Activated CD4-positive, alpha-beta T cell treated with anti-CD3 and anti-CD28 coated beads for 24 hours (primary cell): ENCODE measurements at places on chromosomes 2 and 18.

DNA sequence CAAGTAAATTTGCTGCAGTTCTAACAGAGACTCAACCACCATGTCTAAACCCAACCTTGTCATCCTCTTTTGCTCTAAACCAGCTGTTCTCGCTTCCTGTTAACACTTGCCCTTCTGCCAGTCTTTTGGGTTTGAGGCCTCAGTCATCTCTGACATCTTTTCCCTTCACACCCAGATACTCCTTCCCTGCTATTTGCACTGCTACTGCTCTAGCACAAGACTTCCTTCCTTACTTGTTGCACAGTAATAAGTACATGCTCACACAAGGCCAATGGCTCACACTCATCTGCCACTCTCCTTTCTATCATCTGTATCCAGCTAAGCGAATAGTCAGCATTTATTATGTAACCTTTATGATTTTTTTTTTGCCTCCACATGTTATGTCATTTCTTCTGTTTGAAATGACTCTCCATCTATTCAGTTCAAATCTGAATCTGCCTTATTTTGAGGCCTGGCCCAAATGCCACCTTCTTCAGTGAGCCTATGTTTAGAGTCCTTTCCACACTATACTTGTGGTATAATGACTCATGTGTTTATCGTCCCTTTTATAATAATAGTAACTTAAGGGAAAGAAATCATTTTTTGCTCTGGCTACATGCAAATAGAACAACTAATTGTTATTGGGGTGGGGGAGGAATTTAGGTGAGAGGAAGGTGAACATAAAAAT, 22.5 kb upstream of the CDKL4 start:
- no peak for DNase-seq

- DNase-seq, result no peak
Observed at GRCh38 chr18:39271654-39272053, 1706.1 kb upstream of the CELF4 start.

DNA sequence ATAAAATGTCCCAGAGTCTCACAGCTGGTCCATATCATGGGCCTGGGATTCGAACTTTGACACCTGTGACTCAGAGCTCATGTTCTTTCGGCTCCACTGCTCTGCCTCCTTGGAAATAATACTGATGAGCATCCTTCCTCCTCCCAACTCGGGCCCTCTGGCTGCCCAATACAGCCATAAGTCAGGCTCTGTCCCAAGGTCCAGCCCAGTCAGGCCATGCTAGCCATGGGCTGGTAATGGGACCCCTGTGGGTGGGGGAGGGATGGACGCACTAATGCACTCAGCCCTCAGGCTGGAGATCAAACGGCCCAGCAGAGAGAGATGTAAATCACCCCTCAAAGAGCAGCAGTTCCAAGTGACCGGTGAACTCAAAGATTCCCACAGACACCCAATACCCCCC, 61.1 kb downstream of the DDX1 start:
- DNase-seq, result no peak

DNA sequence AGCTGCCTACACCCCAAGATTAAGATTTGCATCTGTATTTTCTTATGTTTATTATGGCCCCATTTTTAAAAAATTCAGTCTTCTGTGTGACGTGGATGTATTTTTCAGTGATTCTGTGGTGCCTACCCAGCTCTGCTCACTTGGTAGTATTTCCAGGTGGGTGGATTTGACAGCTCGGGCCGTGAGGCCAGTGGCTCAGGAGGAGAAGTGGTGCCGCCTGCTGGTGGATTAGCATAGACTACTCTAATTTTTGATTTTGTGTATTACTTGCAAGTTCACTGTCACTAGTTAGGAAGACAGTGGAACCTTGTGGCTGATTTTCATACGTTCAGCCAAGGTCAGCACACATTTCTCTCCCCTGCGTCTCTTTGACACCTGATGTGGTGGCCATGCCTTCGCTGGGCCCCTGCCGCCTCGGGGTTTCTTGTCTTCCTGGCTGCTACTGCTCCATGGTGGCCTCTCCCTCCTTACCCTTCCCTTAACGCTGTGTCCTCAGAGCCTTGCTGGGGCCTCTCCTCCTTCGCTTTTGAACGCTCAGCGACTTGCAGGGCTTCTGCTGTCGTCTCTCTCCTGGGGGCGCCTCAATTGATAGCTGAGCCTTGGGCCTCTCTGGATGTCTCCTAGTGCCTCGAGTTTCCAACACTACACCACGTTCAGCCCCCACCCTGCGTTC, 89.4 kb downstream of the DGKD start:
- DNase-seq, result peak; percentile 74

DNA sequence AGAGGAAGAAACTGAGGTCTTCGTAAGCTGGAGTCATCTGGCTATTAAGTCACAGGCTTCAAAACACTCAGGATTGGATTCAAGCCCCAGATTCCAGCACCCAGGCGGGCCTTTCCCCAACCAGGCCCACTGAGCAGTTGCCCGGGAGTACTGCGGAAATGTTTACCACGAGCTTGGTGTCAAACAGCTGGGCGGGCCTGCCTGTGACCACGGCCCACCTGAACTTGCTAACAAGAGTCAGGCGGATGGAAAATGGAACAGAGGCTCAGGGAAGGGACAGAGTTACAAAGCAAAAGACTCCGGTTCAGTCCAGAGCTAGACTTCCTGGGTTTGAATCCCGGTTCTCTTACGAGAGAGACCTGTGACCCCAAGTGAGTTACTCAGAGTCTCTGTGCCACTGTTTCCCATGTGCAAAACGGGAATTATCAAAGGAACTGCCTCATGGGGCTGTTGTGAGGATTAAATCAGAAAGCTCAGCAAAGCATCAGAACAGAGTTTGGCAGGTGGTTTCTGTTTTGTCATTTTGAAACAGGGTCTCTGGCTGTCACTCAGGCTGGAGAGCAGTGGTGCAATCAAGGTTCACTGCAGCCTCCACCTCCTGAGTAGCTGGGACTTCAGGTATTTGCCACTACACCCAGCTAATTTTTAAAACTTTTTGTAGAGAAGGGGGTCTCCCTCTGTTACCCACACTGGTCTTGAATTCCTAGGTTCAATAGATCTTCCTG, 49.0 kb upstream of the TFCP2L1 start:
- no peak for DNase-seq

- no peak for DNase-seq
Observed at GRCh38 chr2:152098496-152099366, at the start of gene CACNB4. CACNB4 (minus strand) TSS chr2:152099044.

DNA sequence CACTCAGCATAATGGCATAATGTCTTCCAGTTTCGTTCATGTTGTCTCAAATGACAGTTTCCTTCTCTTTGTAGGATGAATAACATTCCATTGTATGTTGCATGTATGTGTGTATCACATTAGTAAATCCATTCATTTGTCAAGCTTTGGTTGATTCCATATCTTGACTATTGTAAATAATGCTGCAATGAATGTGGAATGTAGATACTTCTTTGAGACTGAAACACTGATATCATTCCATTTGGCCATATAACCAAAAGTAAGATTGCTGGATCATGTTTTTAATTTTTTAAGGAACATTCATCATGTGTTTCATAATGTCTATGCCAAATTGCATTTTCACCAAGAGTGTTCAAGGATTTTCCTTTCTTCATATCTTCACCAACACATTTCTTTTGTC, 1711.4 kb upstream of the PIK3C3 start:
- DNase-seq, result no peak

GRCh38 chr2:231172025-231172424, 26.4 kb upstream of the ARMC9 start:
- no peak for DNase-seq

DNA sequence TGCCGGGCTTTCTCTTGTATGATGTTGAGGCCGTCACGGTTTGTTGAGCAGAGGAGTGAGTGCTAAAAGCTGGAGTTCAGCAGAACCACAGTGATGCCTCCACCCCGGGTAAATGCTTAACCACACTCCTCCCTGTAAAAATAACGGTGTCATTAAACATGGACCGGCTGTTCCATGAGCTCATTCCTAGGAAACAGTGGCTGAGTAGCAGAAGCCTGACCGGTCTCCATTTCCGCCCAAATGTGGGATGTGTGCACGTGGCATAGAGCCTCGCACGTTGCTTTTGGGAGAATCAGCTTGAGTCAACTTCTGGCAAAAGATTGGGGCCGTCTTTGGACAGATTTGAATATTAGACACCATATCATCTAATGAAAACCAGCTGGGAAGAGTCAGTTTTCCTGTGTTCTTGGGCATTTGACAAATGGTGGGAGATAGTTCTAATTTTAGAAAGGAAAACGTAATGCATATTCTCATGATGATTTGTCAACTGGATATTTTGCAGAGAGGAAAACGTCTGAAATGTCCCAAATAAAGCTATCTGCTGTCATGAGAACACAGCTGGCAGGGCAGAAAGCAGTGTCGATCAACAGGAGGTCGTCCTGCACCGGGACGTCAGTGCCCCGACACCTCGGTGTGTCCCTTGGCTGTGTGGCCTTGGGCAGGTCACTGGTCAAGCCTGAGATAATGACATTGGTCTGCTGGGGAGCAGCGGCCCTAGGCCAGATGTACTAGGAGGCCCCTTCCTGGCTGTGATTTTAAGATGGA, 42.4 kb downstream of the LRRFIP1 start:
- no peak for DNase-seq

GRCh38 chr2:2230433-2230817, 100.7 kb downstream of the MYT1L start:
- DNase-seq, result no peak

DNA sequence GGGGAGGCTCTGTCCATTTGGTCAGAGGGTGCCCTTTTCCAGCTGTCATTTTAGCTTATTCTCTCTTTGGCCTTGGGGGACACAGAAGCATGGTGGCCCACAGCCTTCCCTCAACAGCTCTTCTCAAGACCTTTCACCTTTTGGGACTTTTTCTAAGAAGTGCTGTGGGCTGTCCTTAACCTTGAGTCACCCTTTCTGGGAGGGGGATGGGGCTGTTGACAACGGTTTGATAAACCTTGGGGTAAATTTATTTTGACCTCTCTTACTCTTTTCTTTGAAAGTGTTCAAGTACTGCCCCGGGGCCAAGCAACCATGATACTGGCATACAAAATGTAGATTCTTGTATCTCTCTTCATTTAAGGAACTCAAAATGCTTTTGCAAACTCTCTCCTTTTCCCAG, 13.7 kb downstream of the IGFBP5 start:
- DNase-seq, result no peak

- peak; percentile 49 for DNase-seq
Observed at GRCh38 chr2:195533771-195534642, 123.0 kb upstream of the SLC39A10 start.

GRCh38 chr18:7772510-7772888, 205.4 kb downstream of the PTPRM start:
- no peak for DNase-seq

- no peak for DNase-seq
Observed at GRCh38 chr2:25230198-25230947, 62.0 kb upstream of the POMC start.

- no peak for DNase-seq
Observed at GRCh38 chr2:81895620-81896250, 1591.2 kb upstream of the LRRTM1 start.

GRCh38 chr2:13905831-13906230, 726.7 kb upstream of the LRATD1 start:
- DNase-seq, result no peak

DNA sequence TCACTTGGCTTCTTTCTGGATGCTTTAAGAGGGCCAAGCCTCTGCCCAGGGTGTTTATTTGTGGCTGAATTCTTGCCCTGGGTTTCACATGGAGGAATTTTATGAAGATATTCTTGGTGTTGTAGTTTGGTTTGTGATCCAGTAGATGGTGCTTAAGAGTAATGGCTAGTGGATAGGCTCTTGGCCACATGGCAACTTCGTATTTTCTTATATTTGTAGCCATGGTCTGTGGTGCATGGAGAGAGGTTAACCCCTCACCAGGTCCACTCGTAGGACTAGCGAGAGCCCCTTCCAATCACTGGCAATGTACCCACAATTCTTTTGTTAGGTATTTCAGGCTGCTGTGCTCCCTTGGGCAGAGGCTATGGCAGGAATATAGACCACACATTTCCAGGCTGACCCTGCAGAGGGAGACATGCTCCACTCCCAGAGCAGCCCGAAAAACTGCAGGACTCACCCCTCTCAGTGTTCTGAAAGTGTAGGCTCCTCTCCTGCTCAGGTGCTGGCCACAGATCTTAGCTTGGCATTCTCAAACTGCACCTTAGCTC, 582.1 kb upstream of the SETBP1 start:
- no peak for DNase-seq
